ENCODE measurements at places on chromosomes 1 and 21.

DNA sequence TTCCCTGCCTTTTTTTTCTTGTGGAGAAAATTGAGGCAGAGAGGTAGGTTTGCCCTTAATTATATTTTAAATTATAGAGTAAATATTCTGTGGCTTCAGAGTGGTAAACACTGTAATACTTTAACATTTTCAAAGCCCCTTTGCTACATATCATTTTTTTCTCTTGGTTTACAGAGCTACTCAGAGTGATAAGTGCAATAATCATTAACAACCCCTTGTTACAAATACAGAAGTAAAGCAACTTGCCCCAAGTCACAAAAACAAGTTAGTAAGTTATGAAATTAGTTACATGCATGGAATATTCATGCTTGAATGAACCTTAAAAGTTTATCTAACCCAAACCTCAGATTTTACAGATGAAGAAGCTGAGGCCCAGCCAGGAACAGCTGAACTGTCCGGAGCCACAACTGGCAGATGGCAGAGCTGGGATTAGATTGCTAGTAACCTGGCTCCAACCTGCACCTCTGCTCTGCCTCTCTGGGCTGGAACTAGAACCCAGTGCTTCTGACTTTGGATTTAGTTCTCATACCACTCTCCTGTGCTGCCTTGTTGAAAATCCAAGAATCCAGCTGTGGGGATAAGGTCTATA is 48.7 kb downstream of the TNN start:
- DNase-seq, result no peak

GRCh38 chr1:208043691-208044181 is 132.8 kb upstream of the CD34 start:
- no peak for DNase-seq

- DNase-seq, result no peak
Measured at GRCh38 chr21:14119038-14119437, 91.7 kb downstream of the LIPI start.

GRCh38 chr1:165290148-165290547 is 66.4 kb downstream of the LMX1A start:
- DNase-seq, result no peak

- DNase-seq, result no peak
Measured at GRCh38 chr1:172180501-172181285, 239.8 kb upstream of the C1orf105 start.

DNA sequence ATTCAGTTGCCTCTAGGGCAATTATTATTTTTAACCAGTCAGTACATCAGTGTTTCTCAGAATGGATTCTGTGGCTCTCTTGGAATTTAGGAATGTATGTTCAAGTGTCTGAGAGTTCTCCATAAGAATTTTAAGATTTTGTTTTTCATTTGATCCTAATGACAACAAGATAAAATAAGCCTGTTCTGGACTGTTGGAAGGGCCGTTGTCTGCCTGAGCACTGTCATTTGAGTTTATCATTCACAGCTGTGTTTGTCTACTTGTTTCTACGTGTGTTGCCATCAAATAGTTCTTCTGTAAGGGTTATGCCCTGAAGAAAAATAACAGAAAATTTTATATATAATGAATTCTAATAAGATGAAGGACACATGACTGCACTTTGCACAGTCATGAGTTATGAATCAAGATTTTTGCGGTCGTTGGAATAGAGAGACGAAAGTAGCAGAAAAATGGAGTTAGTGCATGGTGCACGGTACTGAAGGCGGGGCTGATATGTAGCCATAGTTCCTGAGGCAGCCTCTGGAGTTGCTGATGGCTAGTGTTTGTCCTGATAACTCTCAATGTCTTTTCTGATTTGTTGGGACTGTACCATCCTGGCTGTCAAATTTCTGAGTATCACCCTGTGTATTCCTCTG is 92.5 kb downstream of the NOS1AP start:
- no peak for DNase-seq

DNA sequence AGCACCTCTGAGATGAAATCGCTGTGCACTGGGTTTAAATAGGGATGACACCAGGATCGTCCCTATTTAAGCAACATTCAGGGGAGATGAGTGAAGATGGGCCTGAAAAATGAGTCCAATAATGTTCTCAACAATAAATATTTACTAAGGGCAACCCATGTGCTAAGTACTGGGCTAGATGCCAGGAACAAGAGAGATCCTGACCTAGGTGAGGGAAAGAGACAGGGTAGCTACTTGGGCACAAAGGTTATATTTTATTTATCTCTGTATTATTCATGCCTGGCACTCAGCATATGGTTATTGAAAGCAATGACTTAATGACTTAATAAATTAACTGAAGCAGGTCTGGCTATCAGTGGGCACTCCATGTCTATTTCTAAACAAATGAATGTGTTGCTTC is 27.4 kb upstream of the AVPR1B start:
- DNase-seq, result no peak

- DNase-seq, result no peak
Measured at GRCh38 chr1:15358565-15359133, 51.0 kb upstream of the EFHD2 start.

- DNase-seq, result peak; percentile 67
Measured at GRCh38 chr1:23403735-23404486, 20.6 kb downstream of the TCEA3 start.

DNA sequence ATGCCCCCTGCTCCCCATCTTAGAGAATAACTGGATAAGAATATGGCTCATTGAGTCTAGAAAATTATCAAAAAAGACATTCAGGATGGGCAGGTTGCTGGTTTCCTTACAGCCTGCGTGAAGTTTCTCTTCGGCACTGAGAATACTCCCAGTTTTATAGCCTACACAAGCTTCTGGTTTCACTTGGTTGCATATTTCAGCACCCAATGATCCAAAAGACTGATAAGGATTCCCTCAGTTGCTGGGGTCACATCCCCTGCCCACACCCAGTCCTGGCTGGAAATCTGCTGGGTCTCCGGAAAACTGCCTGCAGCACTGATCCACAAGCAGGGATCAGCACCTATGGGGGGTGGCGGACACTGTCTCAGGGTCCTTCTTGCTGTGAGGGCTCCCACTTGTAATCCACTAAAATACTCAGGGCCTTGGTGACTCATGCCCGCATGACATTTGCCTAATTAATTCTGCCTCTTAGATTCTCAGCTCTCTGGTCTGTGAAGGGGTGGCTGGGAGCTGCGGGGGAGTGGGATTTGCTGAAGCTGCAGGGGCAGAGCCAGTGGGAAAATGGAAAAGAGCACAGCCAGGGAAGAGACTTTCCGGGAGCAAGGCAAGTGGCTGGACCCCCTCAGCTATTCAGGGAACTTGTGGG is 142.5 kb downstream of the ZNF648 start:
- DNase-seq, result no peak

GRCh38 chr1:2969011-2969844 is 52.0 kb upstream of the ACTRT2 start:
- no peak for DNase-seq

GRCh38 chr1:204879351-204879750 is 8.7 kb downstream of the NFASC start:
- DNase-seq, result no peak

DNA sequence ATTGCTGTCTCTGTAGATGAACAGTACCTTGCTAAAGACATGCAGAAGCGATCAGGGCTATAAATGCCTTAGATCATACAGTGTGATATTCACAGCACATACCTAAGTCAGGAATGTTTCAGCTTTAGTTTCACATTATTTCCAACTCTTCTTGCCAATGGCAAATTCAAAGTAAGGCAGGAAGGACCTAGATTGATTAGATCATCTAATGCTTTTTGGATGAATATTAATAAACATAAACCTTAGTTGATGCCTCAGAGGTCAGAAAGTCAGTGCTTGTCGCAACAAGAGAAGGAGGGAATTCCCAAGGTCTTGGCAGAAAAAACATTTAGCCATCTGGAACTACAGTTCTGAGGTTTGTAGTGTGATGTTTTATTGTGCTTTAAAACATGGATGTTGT is 122.3 kb downstream of the TNFSF18 start:
- no peak for DNase-seq

DNA sequence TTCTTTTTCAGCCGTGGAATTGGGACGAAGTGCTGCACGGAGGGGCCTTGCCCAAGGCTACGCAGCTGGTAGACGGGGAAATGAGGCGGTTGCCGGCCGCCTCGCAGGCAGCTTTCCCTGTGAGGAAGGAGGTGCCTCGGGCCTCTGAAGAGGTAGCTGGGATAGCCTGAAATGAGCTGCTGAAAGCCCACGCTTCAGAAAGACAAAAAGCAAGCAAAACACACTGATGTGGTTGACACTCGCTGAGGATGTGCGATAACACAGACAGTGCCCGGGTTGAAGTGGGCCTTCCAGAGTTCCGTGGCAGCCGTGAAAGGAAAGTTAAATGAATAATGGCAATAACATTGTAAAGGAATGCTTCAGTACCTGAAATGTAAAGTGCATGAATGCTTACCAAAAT is 47.2 kb downstream of the S1PR1 start:
- DNase-seq, result no peak

GRCh38 chr1:69230208-69230607 is 337.5 kb upstream of the LRRC7 start:
- DNase-seq, result no peak

DNA sequence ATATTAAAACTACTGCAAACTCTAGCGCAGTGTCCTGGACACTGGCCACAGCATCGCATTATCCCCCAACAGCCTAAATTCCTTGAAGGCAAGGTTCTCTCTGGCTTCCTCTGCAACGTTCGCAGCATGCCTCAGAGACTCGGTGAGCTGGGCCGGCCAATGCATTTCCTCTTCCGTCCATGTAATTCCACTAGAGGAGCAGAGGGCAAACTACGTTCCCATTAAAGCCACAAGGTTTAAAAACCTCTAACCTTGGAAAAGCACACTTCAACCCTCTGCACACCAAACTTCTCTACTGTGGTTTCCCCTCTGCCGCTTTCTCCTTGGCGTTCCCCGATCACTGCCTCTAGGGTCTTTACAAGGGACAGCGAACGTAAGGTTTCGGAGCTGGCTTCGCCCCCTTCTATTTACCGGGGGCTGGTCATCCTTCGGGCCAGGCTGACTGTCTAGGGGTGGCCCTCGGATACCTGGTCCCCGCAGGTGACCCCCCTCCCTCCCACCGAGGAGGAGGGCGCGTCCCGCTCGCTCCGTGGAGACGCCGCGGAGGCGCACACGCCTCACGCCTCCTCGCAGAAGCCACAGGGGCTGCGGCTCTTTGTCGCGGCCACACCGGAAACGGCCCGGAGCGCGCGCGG is 456 bp upstream of the SMYD2 start:
- peak; percentile 1 for DNase-seq

DNA sequence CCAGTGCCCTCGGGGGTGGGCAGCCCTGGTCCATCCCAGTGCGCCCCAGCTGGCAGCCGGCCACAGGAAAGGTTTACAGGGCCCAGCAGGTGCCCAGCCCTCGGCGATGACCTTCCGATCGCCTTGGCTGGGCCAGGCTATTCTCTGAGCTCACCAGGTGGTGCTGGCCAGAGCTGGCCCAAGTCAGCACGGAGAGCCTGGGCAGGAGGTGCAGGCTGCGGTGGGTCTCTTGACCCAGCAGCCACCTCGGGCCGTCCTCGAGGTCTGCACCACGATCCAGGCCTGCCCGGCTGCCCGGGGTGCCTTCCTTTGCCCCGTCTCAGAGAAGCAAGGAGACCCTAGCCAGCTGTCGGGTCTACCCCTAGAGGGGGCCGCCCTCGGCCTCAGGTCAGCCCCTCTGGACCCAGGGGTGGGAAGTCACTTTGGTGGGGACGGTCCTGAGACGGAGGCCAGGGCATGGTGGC is 370 bp downstream of the PERM1 start:
- no peak for DNase-seq

DNA sequence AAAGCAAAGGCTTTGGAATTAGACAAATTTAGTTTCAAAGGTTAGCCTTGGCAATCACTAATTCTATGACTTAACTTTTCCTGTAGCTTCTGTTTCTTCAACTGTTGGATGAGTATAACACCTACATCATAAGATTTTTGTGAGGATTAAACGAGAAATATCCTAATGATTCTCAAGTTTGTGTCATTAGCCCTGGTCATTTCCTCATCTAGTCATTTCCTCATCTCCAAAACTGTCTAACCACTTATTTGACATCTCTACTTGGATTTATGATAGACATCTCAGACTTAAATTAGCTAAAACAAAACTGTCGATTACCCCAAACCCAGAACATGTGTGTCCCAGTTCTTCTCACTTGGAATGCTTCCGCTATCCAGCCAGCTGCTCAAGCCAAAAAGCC is 80.2 kb upstream of the CHODL start:
- no peak for DNase-seq

GRCh38 chr1:46603481-46603857 is 599 bp downstream of the MKNK1 start:
- no peak for DNase-seq

DNA sequence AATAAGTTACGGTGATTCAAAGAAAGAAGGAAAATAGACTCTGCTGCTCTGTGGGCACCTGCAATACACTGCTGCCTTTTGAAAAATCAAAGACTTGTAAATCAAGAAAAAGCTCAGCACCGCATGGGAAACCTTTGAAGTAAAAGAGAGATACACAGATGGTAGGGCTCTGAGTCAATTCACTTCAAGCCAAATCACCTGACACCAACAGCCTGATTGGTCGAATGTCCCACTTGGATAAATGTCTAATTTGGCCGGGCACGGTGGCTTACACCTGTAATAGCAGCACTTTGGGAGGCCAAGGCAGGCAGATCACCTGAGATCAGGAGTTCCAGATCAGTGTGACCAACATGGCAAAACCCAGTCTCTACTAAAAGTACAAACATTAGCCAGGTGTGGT is 19.2 kb upstream of the RCAN3 start:
- no peak for DNase-seq

DNA sequence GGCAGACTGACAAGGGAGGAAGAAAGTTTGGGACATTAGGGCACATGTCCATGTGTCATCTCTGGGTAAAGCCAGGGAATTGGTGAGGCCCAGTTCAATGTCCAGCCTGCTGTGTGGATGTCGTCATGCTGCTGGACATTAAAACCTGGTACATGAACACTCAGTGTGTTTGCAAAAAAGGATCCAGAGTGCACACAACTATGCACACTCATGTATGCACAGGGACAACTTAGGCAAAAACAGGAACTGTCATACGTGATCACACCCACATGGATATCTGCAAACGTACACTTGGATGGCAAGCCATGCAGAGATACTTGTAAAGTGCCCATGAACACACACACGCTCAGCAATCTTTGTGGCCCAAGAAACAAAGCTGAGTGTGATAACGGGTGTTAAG is 47.9 kb upstream of the NEK2 start:
- no peak for DNase-seq

- no peak for DNase-seq
Measured at GRCh38 chr1:229041946-229042345, 229.0 kb upstream of the RAB4A start.

DNA sequence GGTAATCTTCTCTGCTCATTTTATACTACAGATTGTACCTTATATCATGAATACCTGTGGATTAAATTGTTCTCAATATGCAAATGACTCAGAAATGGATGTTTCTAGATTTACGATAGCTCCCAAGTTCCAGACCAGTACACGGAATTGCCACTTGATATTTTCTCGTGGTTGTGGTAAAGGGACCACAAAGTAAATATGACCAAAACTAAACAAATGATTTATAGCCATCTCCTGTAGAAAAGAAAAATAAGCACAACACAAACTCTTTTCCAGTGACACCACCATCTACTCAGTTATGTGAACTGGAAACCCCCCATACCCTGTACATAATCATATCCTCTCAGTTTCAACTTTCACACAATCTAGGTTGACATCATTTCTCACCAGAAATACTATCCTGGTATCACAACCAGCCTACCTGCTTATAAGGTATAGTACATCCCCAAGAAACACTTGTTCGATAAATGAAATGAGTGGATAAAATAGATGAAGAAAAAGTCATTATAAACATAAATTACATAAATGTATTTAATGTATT is 172.3 kb downstream of the ADGRL4 start:
- no peak for DNase-seq

Measured in stimulated activated CD8-positive, alpha-beta memory T cell treated with anti-CD3 and anti-CD28 coated beads, Interleukin-7, amount 100 ng/mL, for 1 hour (primary cell).